Activated gamma-delta T cell treated with anti-CD3 and anti-CD28 coated beads, Interleukin-2, amount 50 U/mL, for 16 hours (primary cell): ENCODE measurements at places on chromosomes 6 and 20.

DNA sequence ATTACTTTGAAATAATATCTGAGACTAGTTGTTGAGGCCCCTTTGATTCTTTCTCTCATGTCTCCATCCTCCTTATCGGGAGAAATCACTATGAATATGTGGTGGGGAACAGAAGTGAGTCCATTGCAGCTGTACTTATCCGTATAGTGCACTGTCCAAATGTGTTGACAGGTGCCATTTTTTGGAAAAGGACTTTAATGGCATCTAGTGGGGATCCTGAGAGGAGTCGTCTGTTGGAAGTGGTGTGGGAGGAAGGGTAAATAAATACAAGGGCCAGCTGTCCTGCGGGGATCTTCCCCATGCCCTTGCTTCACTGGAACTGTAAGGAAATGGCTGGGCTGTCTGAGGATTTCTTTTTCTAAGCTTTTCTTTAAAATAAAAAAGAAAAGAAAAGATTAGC is 19.4 kb downstream of the TPX2 start:
- DNase-seq = no peak

GRCh38 chr6:21080221-21080620 is 513.3 kb upstream of the SOX4 start:
- DNase-seq = no peak

GRCh38 chr20:5731753-5732366 is 18.3 kb upstream of the SHLD1 start:
- DNase-seq = no peak

DNA sequence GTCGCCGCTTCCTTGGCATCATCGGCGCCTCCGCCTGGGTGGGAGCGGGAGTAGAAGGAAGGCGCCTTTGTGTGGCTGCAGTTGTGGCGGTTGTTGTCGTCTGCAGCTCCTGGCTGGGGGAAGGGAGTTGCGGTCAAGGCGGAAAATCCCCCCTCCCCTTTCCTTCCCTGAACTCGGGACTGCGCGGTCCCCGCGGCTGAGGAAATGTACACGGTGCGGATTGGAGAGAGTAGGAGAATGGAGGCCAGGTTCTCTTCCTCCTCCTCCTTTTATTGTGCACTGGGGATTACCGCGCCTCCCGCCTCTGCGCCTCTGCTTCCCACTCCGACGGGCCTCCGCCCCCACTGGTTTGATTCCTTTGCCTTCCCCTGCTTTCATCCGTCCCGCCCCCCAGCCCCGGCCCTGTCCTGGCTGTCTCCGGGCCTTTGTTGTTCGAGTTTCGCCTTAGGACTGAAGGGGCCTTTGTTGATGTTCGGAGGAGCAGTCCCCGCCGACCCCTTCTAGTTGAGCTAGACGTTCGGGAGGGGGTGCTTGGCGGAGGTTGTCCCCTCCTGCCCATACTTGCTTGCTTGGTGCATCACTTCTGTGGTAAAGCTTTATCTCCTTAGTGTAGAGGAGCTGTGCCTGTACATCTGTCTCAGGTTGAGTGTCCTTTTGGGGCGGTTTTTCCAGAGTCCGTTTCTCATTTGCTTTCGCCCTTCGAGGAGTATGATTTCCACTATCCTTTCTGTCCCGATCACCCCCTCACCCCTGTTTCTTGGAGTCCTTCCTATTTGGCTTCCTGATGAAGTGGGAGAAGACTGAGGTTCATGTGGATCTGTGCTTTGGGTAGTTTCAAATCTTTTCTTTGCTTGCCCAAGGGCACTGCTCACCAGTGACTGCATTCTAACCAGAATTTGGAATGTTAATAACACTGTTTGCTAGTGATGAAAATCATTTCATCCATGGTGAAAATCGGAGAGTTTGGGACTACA is 764 bp downstream of the ZNF292 start:
- peak; percentile 39 for DNase-seq

GRCh38 chr20:7702141-7702540 is 238.1 kb downstream of the HAO1 start:
- DNase-seq = no peak

DNA sequence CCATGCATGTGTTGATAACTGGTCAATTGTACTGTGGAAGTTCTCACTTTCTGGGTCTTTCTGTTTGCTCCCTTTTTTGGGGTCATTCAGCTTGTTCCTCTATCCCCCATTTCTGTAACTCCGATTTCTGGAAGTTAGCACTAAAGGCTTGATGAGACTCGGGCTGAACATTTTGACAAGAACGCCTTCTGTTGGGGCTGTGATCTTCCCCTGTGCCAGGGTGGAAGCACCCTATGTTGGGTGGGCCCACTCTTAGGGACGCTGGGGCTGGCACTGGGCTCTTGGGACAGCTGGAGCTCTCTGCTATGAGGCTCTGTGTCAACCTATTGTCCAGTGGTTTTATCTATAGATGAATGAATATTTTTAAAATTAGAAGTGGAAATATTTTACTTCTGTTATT is 60.1 kb upstream of the FRMD1 start:
- DNase-seq = no peak

DNA sequence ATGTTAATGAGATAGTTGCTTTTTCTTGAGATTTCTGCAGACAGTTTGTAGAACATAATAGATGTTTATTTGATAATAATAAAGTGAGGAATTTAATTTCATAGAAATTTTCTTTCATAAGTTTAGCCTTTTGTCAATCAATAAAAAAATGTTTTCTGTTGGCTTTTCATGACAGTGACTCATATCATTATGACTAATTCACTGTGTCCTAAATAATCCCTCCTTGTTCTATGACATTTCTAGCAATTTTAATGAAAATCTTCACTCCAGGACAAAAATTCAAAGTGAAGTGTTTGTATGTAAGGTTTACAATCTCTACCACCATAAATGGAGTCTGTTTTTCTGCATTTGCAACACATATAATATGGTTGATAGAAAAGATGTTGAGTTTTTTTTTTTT is 109.9 kb downstream of the UTRN start:
- DNase-seq = no peak

DNA sequence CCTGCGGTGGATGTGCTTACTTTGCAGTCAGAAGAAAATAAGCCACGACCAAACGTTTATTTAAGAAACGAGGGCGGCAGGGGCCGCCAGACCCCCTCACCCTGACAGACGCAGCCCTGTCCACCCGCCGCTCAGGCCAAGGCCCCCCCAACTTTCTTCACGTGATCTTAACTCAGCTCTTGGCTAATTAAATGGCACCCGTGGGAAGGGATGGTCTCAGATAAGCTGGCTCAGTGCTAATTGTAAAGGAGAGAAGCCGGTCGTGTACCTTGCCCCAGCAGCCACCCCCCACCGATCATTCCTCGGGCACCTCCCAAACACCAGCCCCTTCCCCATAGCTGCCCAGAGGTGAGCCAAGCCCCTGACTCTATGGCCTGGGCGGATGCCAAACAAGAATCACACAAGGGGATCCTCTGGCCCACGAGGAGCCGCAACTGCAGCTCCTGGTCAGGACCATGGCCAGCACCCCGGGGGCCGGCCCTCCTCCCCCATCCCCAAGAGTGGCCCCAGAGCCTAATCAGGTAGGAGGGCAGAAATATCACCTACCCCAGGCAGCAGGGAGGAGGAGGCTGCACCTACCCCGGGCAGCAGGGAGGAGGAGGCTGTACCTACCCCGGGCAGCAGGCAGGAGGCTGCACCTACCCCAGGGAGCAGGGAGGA is 11.2 kb downstream of the KCNQ2 start:
- DNase-seq = no peak

- DNase-seq = no peak
Measured at GRCh38 chr6:147758303-147758702, 249.8 kb downstream of the SAMD5 start.

GRCh38 chr6:43082806-43083655 is 6.9 kb downstream of the PTK7 start:
- DNase-seq = no peak

GRCh38 chr6:23245572-23245971 is 676.2 kb downstream of the HDGFL1 start:
- no peak for DNase-seq

GRCh38 chr6:52253494-52253893 is 9.2 kb upstream of the IL17F start:
- DNase-seq = no peak

GRCh38 chr6:74872754-74873476 is 332.9 kb downstream of the COL12A1 start:
- DNase-seq = no peak

- no peak for DNase-seq
Measured at GRCh38 chr6:81572020-81572419, 180.5 kb downstream of the TENT5A start.

GRCh38 chr6:160076009-160076408 is 45.6 kb upstream of the SLC22A1 start:
- no peak for DNase-seq

DNA sequence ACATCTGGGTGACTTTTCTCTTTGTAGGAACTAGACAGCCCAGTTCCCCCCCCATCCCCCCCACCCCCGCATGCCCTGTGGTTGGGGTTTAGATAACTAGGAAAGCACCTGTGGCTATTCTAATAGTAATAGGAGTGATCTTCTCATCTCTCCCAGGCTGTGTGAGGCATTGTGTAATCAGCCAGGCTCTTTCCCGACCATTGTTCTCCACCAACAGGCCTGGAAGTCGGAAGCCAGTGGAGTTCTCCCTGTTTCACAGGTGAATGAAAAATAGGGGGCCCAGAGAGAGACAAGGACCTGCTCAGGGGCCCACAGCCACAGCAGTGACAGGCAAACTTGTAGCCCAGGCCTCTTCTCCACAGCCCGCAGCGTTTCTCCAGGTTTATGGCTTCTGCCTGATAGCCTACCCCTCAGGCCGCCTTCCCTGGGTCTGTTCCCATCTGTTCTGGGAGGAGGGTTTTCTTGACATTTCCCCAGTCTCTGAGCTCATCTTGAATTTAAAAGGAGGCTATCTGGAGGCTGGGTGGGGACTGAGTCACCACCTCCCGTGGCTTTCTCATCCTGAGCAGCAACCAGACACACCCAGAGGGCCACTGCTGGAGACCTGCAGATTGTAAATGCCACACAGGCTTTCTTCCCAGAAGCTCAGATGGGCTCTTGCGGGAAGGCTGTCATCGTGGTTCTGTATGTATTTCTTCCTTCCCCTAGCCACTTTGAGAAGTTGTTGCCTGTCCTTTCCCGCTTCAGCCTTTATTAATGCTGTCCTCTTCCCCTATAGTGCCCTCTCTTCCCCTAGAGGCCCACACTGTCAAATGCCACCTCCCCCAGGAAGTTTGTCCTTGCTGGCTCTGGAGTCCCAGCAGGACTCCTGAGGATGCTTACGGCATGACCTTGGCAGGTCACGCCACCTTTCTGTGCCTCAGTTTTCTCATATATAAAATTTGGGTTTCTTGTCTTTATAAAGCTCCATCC is 75.9 kb upstream of the MYL9 start:
- DNase-seq = no peak

- no peak for DNase-seq
Measured at GRCh38 chr20:23087587-23088251, 1.6 kb upstream of the CD93 start.

DNA sequence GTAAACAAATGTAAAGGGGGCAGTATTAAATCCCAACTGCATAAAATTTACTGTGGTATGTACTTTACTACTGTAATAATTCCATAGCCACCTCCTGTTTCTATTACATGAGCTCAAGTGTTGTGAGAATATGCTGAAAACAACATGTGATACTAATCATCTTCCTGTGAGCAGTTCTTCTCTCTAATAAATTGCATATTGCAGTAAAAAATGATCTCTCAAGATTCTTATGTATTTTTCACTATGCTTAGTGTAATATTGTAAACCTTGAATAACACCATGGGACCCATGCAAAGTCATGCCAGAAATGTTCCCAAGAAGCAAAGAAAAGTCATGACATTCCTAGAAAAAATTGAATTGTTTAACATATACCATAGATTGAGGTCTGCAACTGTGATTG is 133.0 kb upstream of the ATXN1 start:
- DNase-seq = no peak

DNA sequence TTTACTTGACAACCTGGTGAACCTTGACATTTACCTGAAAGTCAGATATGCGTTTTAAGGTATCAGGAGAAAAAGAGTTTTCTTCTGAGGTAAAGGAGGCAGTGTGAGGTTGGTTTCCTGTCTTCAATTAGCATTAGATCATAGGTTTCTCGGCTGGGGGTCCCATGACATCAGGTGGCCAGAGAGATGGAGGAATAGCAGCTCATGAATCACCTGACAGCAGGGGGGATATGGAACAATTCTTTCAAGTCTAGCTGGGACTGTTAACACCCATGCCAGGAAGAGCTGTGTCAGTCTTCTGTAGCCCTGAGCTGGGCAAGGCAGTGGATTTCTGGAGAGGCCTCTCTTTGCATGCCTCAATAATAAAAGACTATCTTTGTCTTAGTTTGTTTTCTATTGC is 108.0 kb upstream of the TMEM170B start:
- DNase-seq = no peak

DNA sequence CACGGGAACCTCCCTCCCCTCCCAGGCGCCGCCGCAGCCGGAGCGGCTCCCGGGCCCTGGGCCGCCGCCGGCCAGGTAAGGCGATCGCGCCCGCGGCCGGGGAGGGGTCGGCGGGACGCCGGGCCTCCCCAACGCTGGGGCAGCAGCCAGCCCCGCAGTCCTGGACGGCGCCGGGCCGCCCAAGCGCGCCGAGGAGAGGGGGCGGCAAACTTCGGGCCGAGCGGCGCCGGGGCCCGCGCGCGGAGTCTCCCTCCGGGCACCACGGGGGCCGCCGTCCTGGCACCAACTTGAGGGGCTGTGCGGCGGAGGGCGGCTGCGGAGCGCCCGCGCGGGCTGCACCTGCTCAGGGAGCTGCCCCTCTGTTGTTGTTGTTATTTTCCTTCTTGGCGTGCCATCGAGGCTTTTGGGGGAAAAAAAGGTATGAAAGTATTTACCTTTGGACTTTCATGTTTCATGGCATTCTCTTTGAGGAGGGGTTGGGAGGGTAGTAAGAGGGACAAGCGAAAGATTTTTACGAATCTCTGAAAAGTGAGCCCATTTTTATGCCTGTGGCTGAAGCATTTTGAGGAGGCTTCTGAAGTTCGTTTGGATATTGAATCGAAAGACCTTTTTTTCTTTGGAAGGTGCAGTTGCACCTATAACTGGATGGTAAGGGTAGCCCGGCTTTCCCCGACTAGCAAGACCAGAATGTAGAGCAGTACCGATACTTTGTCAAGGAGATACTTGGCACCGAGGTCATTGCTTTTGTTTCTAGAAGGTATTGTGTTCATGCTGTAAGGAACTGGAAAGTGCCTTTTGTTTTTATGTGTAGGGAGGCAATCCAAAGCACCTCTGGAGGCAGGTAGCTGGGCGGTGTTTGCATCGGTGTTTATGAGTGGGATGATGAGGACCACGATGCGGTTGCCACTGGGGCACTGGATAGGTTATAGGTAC is at the start of gene RNF182:
TSS of gene RNF182 (plus strand) at position 4 of the 933 bp plus-strand sequence. CDS start 52,168 bp downstream, outside the sequence.
- DNase-seq = no peak
